ENCODE measurements at places on chromosomes 6 and 20.
A peak's percentile ranks its signal among the peaks of the same experiment; 100 is the strongest.

GRCh38 chr6:122652431-122652830 lies 42.2 kb downstream of the PKIB start:
- no peak for DNase-seq

- no peak for DNase-seq
Measured at GRCh38 chr6:162964488-162965140, 236.8 kb downstream of the PACRG start.

DNA sequence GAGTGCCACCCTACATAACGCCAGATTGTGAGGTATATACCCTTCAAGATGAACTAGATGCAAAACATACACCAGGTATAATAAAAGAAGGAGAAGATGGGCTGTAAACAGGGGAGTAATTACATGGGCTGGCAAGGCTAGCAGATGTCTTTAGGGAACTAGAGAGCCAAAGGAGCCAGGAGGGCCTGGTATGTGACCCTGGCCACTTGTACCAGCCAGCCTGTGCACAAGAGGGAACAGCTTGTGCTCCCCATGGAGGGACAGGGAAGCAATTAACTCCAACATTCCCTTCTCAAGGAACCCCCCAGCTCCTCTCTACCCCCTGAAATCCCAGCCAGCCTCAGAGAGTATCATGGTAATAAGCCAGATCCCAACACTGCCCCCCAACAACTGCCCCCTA lies 139.9 kb downstream of the HIVEP2 start:
- DNase-seq = no peak

DNA sequence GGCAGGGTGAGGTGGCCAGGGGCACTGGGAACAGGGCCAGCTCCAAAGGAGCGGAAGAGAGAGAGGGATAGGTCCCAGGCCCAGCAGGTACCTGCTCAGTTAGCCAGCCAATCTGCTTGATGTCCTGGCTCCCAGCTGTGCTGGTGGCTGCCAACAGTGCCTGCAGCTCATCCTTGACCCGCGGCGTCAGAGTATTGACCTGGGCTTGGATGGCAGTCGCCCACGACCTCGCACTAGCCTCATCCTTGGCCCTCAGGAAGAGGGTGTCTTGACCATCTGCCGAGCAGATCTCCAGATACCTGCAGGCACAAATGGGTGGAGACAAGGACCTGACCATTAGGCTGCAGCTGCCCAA lies 11.1 kb upstream of the CDK5RAP1 start:
- DNase-seq = no peak

DNA sequence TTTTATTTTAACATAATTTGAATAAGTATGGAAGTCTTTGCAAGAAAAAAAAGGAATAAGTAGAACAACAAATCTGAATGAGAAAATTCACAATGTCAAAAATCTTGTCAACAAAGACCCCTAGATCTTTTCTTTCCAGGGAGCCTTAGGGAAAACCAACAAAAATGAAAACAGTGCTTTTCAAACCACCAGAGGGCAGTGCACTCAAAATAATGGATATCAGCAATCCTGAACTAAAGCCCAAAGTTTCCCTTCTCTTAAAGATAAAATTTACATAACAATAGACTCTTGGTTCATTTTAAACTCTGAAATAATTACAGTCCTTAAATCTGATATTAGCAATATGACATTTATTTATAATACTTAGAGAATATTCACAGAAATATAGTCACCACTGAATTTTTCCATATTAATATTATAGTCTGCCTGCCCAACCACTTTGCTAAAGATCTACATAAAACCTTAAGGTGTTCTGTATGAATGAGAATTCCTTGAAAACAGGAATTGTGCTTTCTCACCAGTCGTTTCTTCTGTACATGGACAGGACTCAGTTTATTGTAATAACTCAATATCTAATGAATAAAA lies 105.3 kb upstream of the BMP5 start:
- DNase-seq = no peak

GRCh38 chr6:161686655-161687054 lies 412.8 kb upstream of the AGPAT4 start:
- DNase-seq = no peak

- peak; percentile 80 for DNase-seq
Measured at GRCh38 chr6:75204959-75205775, 686 bp downstream of the COL12A1 start.

- no peak for DNase-seq
Measured at GRCh38 chr20:33275871-33276270, 7.1 kb upstream of the BPIFB1 start.

DNA sequence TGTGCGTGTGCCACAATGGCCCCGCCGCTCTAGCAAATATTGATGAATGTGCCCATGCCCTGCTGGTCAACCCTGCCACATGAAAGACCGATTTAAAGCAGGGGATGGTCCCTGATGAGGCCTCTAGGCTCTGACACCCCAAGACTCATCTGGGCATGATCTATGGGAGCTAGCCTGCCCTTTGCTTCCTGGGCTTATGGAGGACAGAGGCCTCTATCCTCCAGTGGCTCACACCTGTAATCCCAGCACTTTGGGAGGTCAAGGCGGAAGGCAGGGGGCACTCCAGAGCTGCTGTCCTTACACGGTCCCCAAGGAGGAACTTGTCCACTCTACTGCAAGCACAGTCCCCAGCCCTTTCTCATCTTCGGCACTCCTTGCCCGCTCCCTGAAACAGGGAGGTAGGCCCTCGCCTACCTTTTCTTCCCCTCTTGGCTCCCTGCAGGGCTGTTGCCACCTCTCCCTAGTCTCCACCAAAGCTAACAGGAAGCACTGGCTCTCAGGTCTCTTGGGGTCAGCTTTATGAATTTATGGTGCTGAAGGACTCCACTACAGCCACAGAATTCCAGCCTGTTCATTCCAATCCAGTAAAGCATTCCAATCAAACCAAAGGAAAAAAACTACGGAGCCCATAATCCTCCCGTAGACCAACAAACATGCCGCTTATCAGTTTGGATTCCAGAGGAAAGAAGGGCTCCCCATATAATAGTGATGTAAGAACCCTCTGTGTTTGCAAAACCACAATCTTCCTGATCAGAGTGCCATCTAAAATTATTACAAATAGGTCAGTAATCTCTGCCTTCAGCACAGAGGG lies 48.7 kb upstream of the FOXQ1 start:
- DNase-seq = peak; percentile 76

Data from upper lobe of right lung (tissue), 1 donor.